H1 (cell line): ENCODE measurements at places on chromosomes 12 and 14. TPM values are rescaled to one million over a fixed set of nuclear protein-coding genes. Genes with fewer than 3 reads are reported as not detected.

GPR162 gene
- polyA plus RNA-seq, result 7.3 and 9.5 TPM in 2 replicates

AMIGO2 gene
- 0.78 and 1.7 TPM in 2 replicates for polyA plus RNA-seq

PTCSC3 gene
- polyA plus RNA-seq, result not detected in 2 replicates

C12orf56 gene
- 2.0 and 2.9 TPM in 2 replicates for polyA plus RNA-seq

CALCOCO1 gene
- polyA plus RNA-seq, result 35.3 and 39.3 TPM in 2 replicates

METAP2 gene
- 18.8 and 41.3 TPM in 2 replicates for polyA plus RNA-seq

NFYB gene
- 12.4 and 29.1 TPM in 2 replicates for polyA plus RNA-seq

MANSC4 gene
- polyA plus RNA-seq, result not detected in 2 replicates

EIF2B1 gene
- 21.8 and 24.9 TPM in 2 replicates for polyA plus RNA-seq

SMOC1 gene
- 1.6 and 3.2 TPM in 2 replicates for polyA plus RNA-seq

DIO2 gene
- 0.03 and 0.11 TPM in 2 replicates for polyA plus RNA-seq

CCDC197 gene
- not detected in 2 replicates for polyA plus RNA-seq

TROAP gene
- polyA plus RNA-seq, result 36.7 and 54.7 TPM in 2 replicates

ESR2 gene
- polyA plus RNA-seq, result 0.22 and 0.23 TPM in 2 replicates

RDH5 gene
- polyA plus RNA-seq, result 6.0 and 7.1 TPM in 2 replicates

ANKRD33 gene
- polyA plus RNA-seq, result 0.53 and 1.5 TPM in 2 replicates

RBM25 gene
- 25.6 and 28.5 TPM in 2 replicates for polyA plus RNA-seq

FKBP4 gene
- 72.6 and 82.0 TPM in 2 replicates for polyA plus RNA-seq

CLEC1A gene
- polyA plus RNA-seq, result 0.13 and 0.20 TPM in 2 replicates

SERPINA1 gene
- 0.06 and 0.08 TPM in 2 replicates for polyA plus RNA-seq

PGF gene
- polyA plus RNA-seq, result 2.1 and 2.8 TPM in 2 replicates

EIF2S3B gene
- 2.8 and 3.1 TPM in 2 replicates for polyA plus RNA-seq
